H9 (cell line): ENCODE measurements at places on chromosomes 5 and 9.

DNA sequence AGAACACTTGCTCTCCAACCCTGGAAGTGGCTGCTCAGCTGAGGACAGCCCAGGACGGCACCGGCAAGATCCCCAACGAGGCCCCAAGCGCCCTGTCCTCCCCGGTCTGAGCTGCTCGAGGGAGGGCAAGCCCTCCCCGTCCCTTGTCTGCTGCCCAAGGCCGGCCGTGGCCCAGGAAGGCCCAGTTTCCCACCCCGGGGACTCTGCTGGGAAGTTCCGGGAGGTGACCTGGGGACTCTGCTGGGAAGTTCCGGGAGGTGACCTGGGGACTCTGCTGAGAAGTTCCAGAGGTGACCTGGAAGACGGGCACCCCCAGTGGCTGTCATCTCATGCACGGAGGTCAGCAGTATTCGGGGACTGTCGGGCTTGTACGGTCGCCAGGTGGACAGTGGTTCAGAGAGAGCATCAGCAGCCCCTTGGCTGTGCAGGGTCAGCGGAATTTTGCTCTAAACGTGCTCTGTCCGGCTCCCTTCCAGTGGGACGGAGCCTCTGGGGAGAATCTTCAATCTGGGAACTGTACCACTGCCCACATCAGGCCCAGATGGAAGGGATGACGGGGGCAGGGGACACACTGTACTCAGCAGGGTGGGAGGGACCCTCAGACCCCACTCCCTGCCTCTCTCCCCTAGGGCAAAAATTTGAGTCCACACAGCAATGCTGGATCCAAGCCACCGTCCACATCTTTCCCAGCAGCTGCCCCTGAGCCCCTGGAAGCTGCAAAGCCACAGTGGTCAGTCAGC lies 7.2 kb downstream of the NACC2 start:
- peak; percentile 23 for DNase-seq

DNA sequence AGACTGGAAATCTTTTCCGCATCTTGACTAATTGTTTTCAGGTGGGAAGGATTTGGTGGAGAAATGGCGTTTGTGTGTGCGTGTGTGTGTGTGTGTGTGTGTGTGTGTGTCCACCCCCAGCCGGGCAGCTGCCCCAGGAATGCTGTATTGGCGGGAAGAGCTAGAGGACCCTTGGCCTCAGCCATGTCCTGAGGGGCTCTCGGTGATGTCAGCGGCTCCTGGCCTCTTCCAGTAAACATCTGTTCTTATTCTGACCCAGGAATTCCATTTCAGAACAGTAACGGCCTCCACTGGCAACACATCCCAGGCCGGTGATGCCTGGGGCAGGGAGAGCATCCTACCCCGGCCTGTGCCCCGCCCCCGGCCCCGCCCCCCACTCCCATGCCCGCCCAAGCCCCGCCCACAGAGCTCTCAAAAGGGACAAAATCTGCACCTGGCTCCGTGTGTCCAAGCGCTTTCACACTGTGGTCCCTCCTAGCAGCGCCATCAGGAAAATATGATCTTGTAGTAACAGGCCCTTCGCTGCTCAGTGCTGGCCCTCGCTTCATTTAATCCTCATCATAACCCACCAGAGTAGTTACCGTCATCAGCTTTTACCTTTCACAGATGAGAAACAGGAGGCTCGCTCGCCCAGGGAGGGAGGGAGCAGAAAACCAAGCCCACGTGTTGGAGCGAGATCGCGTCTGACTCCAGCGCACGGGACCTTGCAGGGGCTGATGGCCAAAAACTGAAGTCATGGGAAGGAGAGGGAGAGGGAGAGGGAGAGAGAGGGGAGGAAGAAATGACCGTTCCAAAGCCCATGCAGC lies 18.9 kb downstream of the ADAMTS2 start:
- DNase-seq: peak; percentile 78

GRCh38 chr9:588981-589380 lies 252.5 kb upstream of the DMRT1 start:
- no peak for DNase-seq

DNA sequence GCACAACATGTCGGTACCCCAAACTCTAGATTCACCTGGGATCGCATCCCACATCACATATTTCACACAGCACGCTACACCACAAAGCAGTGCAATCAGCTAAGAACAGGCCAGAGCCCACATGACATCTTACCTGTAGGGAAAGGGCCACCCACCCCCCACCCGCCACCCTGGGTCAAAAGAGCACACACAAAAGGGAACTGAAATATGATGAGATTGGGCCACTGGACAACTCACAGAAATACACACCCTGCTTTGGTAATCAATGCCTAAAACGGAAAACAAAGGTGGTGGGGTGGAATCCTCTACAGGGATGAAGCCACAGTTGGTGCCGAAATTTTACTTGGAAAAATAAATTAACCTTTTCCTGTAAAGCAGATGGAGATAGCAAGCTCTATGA lies 13.1 kb downstream of the RETREG1 start:
- no peak for DNase-seq

DNA sequence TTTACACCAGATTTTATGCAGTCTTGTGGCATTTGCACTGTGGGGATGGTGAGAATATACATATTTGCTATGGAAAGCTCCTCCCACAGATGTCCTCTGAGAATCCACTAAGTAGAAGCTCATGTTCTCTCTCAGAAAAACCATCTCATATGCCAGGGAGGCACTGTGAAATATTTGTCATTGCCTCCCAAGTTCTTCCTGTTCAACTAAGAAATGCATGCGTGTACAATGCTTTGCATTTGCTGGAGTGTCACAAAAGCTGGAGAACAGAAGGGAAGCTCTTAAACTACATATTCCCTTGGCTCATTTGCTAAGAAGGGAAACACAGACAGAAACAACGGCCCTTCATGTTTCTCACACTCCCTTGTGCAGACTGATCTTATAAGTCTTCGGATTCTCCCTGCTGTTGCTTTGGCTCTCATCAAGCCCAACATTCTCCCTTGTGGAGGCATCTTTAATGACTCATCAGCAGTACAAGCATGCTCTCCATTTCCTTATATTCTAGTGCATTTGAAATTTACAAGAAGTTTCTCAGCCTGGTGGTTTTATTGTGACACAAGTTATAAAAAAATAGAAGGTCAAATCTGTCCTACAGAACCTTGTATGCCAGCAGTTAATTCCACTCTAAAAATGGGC lies 220.6 kb downstream of the TRIM36 start:
- no peak for DNase-seq
